Stimulated activated CD4-positive, alpha-beta T cell treated with anti-CD3 and anti-CD28 coated beads, Interleukin-2, amount 100 ng/mL, for 48 hours (primary cell): ENCODE measurements at places on chromosomes 3 and 15.

GRCh38 chr15:40063563-40064011, 24.6 kb upstream of the SRP14 start:
- no peak for DNase-seq

- DNase-seq, result no peak
Observed at GRCh38 chr3:46853441-46854415, 9.5 kb downstream of the MYL3 start.

DNA sequence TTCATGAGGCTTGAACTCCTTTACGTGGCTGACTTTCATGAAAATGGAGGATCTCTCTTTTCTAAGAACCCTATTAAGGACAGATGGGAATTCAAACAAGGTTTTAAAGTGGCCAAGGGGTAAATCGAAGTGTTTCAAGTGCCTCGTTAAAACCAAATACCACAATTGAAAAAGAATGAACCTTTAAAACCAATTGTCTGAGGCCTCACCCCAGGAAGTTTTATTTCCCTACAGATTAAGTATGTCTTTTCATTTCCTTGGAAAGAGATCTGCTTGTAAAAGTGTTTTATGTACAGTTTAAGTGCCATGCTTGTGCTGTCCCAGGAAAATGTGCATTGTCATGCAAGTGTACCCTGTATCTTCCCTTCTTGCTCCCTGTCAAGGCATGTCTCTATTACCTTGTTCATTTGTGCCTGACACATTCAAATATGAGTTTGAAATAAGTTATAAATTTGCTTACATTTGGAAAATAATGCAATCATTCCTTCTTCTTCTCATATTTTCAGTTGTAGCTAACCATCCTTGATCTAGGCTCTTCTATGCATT, 138.7 kb downstream of the ZPLD1 start:
- no peak for DNase-seq

- no peak for DNase-seq
Observed at GRCh38 chr15:71712182-71712581, 98.2 kb upstream of the NR2E3 start.

- DNase-seq, result no peak
Observed at GRCh38 chr15:41259546-41260189, 28.6 kb downstream of the CHP1 start.

GRCh38 chr3:56683122-56683817, at the start of gene TASOR:
Gene TASOR, minus strand, starts transcription at chr3:56683265. Its CDS starts 259 bp downstream, at chr3:56683006.
- peak; percentile 89 for DNase-seq

- DNase-seq, result no peak
Observed at GRCh38 chr3:66483409-66483906, 17.4 kb downstream of the LRIG1 start.

DNA sequence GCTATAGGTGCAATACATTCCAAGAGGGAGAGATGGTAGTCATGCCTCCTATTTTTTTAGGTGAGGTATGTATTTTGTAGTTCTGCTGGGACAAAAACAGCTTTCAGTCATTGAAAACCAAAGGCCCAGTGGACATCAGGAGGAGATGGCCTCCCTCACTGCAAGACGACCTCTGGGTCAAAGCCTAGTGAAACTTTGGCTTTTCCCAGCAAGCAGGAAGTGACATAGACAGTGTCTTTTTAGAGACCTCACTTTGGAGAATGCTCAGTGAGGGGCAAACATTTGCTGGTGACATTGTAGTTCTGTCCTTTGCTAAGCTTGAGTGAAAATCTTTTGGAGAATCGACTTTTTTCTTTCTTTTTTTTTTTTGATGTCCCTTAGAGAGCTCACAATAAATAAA, 27.3 kb downstream of the LIPC start:
- DNase-seq, result no peak

DNA sequence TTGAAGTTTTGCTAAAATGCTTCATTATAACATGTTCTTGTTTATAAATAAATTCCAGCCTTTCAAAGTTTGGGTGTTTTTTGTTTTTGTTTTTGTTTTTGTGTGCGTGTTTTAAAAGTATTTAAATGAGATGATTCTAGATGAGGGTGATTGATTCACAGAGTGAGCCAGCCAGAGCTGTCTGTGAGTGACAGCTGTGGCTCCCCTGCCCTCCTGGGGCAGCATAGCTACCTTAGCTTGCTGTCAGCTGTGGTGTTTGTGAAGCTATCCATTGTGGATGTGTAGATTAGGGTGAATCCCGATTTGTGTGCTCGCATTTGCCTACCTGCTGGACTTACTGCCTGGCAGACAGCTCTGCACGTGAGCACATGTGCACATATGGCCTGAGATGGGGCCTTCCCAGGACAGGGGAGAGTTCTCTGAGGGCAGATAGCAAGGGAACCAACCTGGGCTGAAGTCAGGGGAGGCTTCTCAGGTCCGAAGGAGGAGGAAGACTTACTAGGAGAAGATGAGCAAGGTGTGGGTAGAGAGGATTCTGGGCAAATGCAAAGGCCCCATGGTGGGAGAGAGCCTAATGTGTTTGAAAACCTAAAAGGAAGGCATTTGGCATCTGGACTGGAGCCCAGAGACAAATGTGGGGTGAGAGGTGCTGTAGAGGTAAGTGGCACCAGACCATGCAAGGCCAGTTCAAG, 124.2 kb downstream of the EEFSEC start:
- DNase-seq, result no peak

DNA sequence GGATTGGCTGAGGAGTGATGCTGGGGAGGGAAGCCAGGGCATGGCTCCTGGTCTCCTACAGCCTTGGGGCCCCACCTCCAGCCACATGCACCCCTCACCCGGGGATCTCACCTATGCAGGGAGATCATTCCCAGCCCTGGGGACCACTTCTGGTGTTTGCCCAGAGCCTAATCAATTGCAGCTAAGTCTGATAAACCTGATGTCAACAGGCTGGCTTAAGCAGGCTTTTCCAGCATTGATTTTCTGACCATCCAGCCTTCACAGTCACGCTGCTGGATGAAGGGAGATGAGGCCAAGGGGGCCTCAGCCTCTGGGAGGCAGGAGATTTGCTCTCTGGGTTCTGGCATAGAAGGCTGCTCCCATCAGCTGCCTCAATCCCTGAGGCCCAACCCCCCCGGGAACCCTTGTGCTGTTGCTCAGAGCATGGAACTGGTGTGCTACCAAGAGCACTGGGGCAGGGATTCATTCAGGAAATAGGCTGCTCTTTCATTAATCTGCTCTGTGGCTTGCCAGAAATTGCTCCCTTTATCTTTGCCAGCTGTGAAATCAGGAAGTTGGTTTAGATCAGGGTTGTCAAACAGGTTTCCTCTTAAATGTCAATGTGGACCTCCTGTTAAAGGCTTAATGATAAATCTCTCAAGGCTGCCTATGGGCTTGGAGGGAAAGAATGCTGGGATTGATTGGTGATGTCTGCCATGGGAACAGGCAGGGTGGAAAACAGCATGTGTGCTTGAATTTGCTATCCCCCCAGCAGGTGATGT, 19.0 kb downstream of the FAM3D start:
- DNase-seq, result no peak

DNA sequence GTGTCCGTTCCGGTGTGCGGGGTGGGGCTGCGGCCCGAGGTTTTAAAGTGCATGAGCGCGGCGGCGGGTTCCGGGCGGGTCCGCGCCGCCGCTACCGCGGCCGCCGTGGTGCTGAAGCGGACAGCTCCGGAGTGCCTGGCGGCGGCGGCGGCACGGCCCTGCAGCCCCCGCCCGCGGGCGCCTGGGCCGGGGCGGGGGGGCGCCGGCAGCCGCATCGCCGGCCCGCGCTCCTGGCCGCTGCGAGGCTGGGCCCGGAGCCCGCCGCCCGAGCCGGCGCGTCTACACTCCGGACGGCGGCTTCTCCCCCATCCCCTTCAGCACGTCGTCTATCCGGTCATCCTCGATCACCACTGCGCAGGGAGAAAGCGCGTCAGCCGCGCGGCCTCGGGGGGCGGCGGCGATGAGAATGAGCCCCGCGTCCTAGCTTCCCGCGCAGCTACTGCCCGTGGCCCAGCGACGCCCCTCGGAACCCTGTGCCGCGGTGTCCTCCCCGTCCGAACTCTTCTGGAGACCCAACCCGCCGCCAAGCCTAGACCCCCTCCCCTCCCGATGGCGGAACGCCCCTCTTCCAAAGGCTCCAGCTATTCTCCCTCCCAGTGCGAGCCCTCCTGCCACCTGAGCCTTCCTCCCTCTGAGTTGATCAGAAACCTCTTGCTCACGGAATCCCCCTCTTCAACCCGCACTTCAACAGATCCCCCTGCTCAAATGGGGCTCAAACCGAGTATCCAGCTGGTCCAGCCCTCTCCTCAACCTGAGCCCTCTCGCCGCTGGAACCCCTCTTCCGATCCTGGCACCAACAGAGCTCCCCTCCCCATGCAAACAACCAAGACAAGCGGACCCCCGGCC, 1.3 kb downstream of the CAMK2N2 start:
- no peak for DNase-seq
